Activated T-cell treated with anti-CD3 and anti-CD28 coated beads for 4 hours (primary cell): ENCODE measurements at places on chromosomes 1 and 21.

GRCh38 chr1:12722626-12723025, 6.7 kb downstream of the AADACL3 start:
- DNase-seq = no peak

GRCh38 chr21:43275421-43276211, 106.8 kb downstream of the CRYAA start:
- DNase-seq = no peak

DNA sequence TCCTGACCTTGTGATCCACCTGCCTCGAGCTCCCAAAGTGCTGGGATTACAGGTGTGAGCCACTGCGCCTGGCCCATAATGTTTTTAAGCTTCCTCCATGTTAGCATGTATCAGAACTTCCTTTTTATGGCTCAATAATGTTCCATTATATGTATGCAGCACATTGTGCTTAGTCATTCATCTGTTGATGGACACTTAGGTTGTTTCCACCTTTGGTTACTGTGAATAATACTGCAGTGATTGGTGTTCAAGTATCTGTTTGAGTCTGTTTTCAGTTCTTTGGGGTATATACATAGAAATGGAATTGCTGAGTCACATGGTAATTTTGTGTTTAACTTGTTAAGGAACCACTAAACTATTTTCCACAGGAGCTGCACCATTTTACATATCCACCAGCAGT, 17.7 kb downstream of the CMPK1 start:
- no peak for DNase-seq

DNA sequence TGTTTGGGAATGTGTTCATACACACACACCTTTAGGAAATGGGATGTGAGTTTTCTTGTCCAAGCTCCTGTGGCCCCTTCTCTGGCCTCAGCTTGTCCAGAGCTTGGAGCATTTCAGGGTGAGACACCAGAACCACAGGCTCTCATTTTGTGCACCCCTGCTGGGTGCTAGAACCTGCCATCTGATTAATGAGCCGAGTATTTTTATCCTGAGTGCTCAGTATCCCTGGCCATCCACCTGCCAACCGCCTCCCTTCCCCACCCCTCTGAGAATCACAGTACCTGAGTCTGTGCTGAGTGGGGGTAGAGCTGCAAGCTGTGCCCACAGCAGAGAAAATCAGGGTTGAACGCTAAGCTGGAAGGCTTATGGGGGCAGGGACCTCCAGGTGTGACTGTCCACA, 1.4 kb downstream of the CASQ1 start:
- DNase-seq = no peak

GRCh38 chr1:160606611-160607010, 27.3 kb upstream of the CD84 start:
- DNase-seq = no peak
